Posterior vena cava (tissue), 2 donors: ENCODE measurements at places on chromosomes 12 and 14.

- no peak for DNase-seq
Measured at GRCh38 chr14:98328496-98328895, 943.5 kb downstream of the BCL11B start.

DNA sequence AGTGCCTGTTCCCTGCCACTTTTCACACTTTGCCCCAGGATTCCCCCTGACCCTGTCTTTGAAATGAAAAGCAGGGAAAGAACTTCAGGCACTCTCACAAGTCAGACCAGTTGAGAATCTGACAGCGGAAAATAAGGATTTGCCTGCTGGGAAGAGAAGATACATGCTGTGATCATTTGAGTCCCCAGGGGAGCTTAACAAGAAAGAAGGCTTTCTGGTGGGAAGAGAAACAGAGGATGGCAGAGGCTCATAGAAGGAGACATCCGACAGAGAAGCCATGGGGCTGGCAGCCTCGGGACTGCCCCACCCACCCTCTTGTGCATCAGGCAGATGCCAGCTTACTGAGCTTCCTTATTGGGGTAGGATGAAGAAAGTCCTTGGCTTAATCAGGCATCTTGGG, 11.9 kb downstream of the TTC9 start:
- no peak for DNase-seq

DNA sequence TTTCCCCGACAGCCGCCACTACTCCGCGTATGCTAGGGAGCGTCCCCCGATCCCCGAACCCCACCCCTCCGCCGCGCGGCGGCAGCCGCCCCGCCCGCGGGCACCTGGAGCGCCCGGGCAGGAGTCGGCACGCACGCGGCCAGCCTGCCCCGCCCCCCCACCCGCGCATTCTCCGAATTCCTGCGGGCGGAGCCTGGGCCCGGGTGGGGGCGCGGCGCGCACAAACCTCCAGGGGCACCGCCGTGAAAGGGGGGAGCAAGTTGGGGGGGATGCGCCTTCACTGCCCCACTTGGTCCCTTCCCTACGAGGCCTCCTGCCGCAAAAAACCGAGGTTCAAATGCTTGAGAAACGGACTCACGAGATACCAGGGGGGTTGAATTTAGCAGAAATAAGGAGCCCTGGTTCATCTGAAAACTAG, 1.7 kb downstream of the AJUBA start:
- no peak for DNase-seq

- no peak for DNase-seq
Measured at GRCh38 chr12:50614167-50614759, 109.5 kb downstream of the DIP2B start.

GRCh38 chr12:79645235-79645630, 45.5 kb downstream of the PAWR start:
- no peak for DNase-seq

DNA sequence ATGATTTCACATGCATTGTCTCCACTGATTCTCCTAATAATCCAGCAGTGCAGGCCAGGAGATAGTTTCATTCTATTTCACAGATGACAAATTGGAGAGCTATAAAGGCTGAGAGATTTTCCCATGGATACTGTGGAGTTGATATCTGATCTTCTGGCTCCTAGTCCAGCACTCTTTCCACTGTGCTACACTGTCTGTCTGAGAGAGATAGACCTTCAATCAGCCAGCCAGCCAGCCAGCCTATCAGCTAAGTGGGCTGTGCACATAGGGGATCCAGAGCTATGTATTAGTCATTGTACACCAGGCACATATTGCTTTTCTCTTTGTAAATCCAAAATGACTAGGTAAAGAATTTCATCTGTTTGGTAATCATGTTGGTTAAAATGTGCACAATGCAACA, 91.8 kb upstream of the ATP2B1 start:
- no peak for DNase-seq
